ENCODE measurements at places on chromosomes 1 and 21.

DNA sequence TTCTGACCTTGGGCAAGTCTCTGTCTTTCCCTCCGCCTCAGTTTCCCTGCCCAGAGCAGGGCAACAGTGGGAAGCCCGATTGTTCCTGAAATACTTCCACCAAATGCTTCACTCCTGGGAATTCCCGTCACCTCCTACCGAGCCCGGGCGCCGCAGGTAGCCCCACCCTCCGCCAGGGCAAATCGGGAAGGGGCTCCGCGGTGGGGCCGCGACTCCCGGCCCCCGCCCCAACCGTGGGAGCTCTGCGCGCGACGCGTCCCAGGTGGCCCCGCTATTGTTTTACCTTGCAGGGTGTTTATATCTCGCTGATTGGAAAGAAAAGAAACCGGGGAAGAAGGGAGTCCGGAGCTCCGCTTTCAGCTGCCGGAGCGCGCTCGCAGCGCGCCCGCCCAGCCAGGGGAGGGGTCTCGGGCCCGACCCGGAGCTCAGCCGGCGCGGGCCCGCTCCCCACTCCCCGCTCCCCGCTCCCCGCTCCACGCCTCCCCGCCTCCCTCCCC is 407 bp downstream of the IGSF3 start:
- peak; percentile 59 for DNase-seq

- DNase-seq = no peak
Measured at GRCh38 chr1:172040466-172040865, 199.2 kb downstream of the DNM3 start.

- no peak for DNase-seq
Measured at GRCh38 chr21:42525029-42525581, 11.5 kb downstream of the SLC37A1 start.

GRCh38 chr1:150397392-150398032 is 33.6 kb downstream of the RPRD2 start:
- DNase-seq = no peak

DNA sequence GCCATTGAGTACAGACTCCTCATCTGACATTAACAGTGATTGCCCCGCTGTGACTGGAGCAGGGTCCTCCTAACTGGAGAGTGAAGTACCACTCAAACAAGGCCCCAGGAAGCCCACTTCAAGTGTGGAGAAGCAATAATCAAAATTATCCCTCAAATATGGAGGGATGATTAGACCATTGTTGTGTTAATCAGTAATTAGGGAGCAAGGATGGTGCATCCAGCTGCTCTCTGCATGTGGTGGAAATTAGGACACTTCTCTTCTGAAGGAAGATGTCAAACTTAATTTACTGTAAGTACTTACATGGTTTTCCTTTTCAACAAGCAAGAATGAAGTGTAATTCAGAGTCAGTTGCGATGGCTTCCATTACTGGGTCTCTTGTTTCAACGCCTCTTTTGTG is 3.4 kb upstream of the ZP4 start:
- DNase-seq = no peak

- DNase-seq = peak; percentile 44
Measured at GRCh38 chr1:27521861-27522431, 32.0 kb upstream of the WASF2 start.

- DNase-seq = no peak
Measured at GRCh38 chr1:182330303-182330702, 61.3 kb downstream of the GLUL start.

DNA sequence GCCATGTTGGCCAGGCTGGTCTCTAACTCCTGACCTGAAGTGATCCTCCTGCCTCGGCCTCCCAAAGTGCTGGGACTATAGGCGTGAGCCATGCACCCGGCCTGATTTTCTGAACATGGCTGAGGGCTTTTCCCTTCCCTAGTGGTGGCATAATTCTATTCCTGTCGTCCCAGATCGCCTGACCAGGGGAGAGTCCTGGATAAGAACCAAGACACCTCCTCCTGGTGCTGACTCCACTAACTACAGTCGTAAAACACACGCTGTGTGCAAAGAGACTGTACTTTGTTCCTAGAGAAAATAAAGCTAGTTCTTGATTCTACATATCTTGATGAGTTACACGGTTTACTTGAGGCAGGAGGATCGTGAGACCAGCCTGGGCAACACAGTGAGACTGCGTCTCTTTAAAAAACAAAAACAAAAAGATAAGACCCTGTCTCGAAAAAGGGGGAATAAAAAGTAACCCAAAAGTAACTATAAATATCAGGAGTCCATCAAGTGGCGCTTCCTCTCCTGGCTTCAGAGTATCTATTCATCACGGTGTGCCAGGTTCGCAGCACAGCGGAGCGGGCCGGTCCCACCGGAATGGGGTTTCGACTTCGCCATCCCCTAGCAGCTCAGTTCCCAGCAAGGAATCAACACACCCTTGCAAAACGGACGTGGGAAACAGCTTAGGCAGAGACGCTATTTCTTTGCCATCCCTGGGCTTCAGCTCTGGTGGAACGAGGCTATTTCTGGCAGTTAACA is 973 bp downstream of the SDF4 start:
- DNase-seq = no peak

Data from NCI-H2171 (cell line).